Cardiac fibroblast (primary cell): ENCODE measurements at places on chromosomes 11 and 22.
A peak's percentile ranks its signal among the peaks of the same experiment; 100 is the strongest.

- DNase-seq: peak; percentile 57
Observed at GRCh38 chr11:47411884-47412746, 3.7 kb downstream of the SLC39A13 start.

DNA sequence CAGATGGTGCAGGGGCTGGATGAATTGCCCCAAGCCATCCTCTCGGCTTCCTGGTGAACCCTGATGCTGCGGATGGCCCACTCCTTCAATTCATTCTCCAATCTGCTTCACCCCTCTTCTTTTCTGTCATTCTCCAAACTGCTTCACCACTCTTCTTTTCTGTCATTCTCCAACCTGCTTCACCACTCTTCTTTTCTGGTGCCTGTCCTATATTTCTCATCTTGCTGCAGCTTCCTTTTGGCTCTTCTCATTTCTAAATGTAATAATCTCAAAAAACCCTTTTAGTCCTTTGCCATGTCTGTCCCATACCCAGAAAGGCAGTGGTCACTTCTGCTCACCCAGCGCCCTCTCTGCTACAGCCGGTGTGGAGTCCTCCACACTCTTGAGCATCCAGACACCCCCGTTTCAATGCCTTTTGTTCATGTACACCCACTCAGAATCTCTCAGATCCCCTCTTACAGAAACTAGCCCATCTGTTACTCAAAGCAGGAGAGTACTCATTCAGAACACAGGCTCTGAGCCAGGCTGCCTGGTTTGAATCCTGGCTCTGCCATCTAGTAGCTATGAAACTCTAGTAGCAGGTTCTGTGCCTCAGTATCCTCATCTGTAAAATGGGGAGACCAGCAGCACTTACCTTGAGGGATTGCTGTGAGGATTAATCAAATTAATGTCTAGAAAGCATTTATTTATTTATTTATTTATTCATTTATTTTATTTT, 14.9 kb downstream of the SERPIND1 start:
- DNase-seq: no peak

DNA sequence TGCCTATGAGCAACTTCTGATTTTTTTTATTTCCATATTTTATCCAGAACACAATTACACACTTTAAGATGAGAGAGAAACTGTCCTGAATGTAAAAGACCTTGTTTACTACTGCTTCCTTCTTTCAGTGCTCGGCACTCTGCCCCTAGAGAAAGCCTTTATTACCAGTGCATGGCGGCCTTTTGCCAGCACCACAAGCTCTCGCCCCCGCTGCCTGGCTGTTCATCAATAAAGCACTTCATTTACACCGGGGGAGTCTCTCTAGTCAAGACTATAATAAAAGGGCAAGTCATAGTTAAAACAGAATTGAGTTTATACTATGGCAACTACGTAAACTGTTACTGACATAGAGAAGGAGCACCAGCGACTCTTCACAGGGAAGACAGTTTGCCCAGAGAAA, 259.5 kb downstream of the CADM1 start:
- no peak for DNase-seq

DNA sequence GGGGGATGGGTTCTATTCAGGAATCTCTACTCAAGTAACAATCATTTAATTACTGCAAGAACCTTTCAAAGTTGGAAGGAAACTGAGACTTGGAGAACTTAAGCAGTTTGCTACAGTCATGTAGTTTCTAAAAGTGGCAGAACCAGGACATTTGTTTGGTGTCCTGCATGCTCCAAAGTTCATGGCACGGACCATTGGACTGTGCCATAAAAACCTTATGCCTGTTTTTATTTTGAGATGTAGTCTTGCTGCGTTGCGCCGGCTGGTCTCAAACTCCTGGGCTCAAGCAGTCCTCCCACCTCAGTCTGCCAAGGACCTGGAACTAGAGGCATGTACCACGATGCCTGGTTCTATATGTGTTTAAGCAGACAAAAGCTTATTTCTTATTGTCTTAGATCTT, 18.6 kb upstream of the AIFM3 start:
- DNase-seq: no peak
